Motor neuron (in vitro differentiated cells): ENCODE measurements at places on chromosomes 16 and 17.

DNA sequence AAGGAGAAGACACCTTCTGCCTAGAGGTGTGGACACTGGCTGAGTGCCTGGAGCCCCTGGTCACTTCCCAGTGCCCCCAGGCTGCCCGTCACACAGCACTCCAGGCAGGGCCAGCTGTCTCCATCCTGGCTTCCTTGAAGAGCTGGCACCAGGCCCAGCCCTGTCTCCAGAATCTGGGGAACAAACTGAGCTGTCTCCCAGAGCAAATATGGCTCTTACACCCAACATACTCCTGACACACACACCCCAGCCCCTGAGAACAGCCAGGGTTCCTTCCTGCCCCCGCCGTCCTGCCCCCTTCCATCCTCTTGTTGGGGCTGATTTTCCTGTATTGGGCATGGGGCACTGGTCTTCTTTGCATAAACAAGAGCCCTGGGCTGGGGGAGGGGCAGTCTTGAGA is 9.1 kb downstream of the NHERF1 start:
- ATAC-seq, result peak; percentile 7

DNA sequence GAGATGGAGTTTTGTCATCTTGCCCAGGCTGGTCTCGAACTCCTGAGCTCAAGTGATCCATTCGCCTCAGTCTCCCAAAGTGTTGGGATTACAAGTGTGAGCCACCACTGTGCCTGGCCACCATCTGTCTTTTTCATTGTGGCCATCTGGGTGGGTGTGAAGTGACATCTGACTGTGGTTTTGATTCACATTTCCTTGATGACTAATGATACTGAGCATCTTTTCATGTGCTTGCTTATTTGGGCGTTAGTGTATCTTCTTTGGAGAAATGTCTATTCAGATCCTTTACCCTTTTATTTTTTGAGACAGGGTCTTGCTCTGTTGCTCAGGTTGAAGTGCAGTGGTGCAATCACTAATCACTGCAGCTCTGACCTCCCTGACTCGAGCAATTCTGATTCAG is 53.9 kb upstream of the ERN1 start:
- no peak for ATAC-seq

- ATAC-seq, result no peak
Measured at GRCh38 chr16:86010680-86011141, 111.7 kb downstream of the IRF8 start.

GRCh38 chr16:81610144-81610842 is 165.7 kb downstream of the CMIP start:
- ATAC-seq, result peak; percentile 93

DNA sequence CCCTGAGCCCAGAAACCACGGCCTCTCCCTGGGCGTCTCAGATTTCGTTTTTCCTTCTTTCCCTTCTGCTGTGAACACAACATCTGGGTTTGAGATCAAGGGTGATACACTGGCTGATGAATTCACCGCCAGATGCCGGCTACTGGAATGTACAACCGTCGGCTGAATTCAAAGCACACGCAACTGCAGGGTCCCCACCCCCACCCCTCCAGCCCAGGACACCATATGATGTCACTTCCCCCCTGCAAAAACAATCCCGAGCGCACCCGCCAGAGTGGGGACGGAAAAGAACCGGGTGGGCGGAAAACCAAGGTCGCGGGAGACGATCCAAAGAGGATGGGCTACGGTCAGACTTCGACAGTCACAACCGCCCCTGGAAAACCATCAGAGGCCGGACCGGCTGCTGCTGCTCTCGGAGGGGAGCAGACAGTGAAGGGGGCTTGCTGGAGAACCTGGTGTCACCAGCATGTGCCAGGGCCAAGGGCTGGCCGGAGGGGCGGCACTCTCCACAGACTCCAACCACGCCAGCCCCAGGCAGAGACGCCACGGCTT is 23.3 kb downstream of the CEP295NL start:
- no peak for ATAC-seq

DNA sequence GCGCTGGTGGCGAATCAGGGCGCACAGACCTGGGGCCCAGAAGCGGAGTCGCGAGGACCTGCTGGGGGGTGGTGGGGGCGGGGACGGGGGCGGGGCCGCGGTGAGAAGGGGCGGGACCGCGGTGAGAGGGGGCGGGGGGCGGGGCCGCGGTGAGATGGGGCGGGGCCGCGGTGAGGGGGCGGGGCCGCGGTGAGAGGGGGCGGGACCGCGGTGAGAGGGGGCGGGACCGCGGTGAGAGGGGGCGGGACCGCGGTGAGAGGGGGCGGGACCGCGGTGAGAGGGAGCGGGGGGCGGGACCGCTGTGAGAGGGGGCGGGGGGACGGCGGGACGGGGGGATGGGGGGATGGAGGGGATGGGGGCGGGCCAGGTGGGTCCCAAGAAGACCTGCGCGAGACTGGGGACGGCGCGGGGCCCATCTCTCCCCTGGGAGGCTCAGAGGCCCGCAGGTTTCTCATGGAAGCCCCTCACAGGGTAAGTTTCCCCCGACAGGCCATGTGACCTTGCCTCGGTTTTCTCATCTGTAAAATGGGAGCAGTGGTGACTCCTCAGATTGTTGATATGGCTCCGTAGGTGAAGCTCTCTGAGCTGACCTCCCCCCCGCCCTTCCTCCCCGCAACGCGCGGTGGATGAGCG is 28.6 kb upstream of the DBNDD1 start:
- ATAC-seq, result no peak

- ATAC-seq, result no peak
Measured at GRCh38 chr17:59631276-59631675, 11.6 kb downstream of the CLTC start.

DNA sequence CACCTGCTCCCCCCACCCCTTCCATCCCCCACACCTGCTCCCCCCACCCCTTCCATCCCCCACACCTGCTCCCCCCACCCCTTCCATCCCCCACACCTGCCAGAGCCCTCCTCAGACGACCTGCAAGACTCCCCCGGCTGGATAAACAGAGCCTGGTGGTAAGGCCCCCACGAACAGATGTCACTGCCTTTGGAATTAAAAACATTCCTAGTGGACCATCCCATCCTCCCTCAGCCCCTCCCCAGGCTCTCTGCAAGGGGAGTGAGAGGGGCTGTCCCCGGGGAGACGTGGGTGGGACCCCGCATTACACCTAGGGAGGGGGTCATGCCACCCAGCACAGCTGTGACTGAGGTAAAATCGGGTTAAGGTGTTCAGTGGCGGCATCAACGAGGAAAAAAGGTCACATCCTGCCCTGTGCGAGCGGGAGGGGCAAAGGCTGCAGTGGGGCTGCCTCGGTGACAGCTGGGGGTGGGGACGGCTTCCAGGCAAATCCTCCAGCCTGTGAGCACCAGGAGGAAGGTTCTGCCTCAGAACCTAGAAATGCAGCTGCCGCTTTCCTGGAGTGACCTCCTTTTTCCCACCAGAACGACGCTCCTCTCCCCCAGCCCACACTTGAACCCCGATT is 38.7 kb downstream of the TIMM22 start:
- ATAC-seq, result peak; percentile 5
